Activated CD4-positive, alpha-beta T cell treated with anti-CD3 and anti-CD28 coated beads, Interleukin-2, amount 50 U/mL, for 24 hours (primary cell): ENCODE measurements at places on chromosomes 4 and X.

DNA sequence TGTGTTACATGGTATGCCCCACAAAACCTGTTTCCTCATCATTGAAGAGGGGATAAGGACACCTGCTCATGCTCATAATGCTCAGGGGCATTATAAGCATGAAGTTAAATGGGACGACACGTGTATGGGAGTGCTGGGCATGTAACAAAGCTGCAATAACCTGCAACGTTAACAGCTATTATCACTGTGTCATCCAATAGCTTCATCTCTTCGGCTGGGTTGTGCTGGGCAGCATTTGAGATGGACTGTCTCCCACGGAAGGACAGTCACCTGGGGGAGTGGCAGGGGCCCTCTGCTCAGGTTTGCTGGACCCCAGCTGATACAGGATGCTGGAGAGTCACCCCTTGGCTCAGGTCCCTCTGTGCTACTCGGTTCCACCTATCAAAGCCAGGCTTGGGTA lies 94.5 kb downstream of the NSUN7 start:
- no peak for DNase-seq

- DNase-seq, result no peak
Measured at GRCh38 chr4:128301979-128302378, 14.4 kb upstream of the PGRMC2 start.

DNA sequence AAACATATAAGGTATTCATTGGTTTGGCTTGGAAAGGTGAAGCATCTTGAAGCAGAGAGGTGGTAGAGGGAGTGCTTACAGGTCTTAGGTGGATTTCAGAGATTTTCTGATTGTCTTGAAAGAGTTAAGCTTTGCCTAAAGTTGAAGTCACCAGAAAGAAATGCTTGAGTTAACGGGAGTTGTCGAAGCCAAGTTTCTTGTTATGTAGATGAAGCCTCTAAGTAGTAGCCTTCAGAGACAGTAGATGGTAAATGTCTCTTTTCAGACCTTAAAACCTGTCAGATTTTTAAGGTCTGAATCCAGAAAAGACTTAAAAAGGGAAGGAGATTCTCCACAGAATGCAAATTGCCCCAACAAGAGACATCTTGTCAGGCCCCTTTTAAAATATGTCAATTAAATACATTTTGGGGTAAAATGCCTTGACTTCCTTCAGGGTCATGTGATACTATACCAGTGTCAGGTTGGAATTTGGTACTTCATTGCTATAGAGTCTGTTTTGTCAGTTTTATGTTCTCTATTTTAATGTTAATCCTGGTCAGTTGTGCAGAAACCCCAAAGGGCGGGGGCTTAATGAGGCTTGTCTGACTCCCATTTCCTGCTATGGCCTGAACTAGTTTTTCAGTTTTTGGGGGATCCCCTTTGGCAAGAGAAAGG lies 81.0 kb downstream of the PCDH18 start:
- no peak for DNase-seq

GRCh38 chrX:2614911-2615310 lies 76.2 kb upstream of the CD99 start:
- no peak for DNase-seq

GRCh38 chrX:72367516-72367915 lies 61.8 kb upstream of the CITED1 start:
- DNase-seq, result no peak

- DNase-seq, result no peak
Measured at GRCh38 chr4:107692202-107692601, 27.8 kb downstream of the PAPSS1 start.

- DNase-seq, result no peak
Measured at GRCh38 chr4:80033581-80033980, 39.4 kb downstream of the ANTXR2 start.

GRCh38 chrX:135434258-135435138 lies 12.8 kb downstream of the SMIM10L2A start:
- no peak for DNase-seq

DNA sequence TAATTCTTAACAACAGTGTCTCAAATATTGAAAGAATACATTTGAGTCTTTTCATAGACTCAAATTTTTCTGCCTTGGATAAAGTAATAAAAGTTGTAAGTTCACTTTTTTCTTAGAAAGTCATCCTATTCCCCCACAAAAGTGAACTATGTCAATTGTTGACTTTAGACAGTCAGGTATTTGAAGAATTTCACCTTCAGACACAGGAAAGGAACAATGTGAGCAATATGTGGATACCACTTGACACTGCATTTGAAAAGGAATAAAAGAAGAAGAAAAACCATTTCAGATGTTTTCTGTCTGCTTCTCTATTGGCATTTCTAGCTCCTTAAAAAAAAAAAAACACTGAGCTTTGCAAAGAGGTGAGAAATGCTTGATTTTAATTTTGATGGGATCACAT lies 1389.0 kb upstream of the IGFBP7 start:
- no peak for DNase-seq

DNA sequence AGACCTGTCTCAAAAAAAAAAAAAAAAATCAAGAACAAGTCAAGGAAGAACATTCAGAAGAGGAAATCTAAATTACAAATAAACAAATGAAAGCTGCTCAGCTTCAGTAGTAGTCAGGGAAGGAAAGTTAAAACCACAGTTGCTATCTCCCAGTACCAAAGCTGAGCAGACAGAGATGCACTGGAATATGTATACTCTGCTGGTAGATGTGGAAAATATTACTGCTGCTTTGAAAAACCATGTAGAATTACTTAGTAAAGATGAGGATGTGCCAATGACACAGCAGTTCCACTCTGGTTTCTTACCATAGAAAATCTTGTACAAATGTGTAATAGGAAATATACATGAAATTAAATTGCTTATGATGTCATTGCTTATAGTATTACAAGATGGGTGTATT lies 25.1 kb upstream of the PRKX start:
- no peak for DNase-seq

DNA sequence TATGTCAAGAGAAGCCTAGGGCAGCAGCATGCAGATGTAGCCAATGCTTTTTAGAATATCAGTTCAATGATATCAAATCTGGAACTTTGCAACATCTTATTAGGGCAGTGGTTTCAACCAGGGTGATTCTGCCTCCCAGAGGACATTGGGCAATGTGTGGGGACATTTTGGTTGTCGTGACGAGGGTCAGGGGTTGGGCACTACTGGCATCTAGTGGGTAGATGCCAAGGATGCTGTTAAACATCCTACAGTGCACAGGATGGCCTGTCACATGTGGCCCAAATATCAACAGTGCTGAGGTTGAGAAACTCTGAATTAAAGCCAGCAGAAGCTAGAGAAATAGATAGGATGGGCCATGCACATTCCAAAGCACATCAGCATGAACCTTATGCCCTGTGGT lies 152.3 kb downstream of the AMELX start:
- DNase-seq, result no peak
